ENCODE measurements at places on chromosomes 3 and 15.

- DNase-seq = no peak
These were observed 117.3 kb upstream of the PLXND1 start for GRCh38 chr3:129723558-129724324.

DNA sequence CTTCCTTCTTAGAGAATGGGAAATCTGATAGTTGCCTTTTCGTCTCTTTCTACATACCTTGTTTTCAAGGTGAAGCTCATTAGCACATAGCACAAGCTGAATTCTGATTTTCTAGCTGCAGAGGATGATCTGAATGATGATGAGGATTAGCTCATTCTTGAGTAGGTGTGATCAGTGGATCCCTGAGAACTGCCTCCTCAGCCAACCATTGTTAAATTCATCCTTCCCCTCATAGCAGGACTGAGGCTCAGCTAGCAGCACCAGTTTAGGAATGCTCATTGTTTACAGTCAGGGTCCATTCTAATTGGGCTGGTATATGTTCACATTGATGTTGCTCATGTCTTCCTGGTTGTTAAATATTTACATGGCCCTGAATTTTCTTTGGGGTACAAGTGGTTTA lies 299.9 kb upstream of the MME start:
- DNase-seq = no peak

- DNase-seq = no peak
These were observed 19.5 kb upstream of the DOCK3 start for GRCh38 chr3:50655009-50655830.

GRCh38 chr3:127821394-127821793 lies 921 bp downstream of the MGLL start:
- DNase-seq = no peak

- DNase-seq = no peak
These were observed 144.2 kb upstream of the ARHGEF26 start for GRCh38 chr3:153976891-153977554.

- no peak for DNase-seq
These were observed 64.9 kb downstream of the CDIN1 start for GRCh38 chr15:36644191-36644896.

GRCh38 chr3:168952551-168952950 lies 711.0 kb downstream of the MECOM start:
- DNase-seq = no peak

- DNase-seq = no peak
These were observed 18.1 kb upstream of the CCR9 start for GRCh38 chr3:45868213-45868612.

DNA sequence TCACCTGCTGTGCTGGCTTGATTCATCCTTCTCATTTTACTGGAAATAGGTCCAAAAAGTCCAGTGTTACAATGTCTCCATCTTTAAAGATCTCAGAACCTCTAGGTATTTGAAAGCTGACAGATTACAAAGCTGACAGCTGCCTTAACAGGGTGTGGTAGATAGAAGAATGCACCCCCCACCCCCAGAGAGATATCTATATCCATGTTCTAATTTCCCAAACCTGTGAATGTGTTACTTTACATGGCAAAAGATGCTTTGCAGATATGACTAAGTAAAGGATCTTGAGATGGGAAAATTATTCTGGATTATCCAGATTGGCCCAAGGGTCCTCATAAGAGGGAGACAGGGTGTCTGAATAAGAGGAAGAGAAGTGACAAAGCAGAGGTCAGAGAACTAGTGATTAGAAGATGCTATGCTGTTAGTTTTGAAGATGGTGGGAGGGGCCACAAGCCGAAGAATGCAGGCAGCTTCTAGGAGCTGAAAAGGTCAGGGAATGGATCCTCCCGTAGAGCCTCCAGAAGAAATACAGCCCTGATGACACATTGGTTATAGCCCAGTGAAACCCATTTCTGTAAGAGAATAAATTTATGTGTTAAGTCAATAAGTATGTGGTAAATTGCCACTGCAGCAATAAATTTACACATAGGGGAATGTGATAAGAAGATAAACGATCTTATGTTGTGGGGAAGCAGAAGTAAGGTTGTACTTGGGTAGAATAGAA lies 21.5 kb upstream of the FSTL1 start:
- no peak for DNase-seq

DNA sequence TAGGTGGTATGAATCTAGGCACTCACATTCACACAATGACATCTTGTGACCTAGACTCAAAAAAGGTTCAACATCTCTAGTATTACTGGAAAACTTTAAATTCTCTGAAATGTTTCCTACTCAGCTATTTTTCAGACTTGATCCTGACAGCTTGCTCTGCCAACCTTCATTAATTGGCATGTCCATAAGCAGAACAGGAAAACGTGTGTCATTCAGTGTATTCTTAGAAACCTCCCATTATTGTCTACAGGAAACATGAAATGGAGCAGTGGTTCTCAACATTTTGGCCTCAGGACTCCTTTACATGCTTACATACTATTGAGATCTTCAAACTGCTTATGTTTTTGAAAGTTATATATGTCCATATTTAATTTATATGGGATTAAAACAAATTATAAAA lies 363.2 kb downstream of the NAALADL2 start:
- no peak for DNase-seq

- no peak for DNase-seq
These were observed 74.0 kb upstream of the UBE2E2 start for GRCh38 chr3:23129117-23129516.

DNA sequence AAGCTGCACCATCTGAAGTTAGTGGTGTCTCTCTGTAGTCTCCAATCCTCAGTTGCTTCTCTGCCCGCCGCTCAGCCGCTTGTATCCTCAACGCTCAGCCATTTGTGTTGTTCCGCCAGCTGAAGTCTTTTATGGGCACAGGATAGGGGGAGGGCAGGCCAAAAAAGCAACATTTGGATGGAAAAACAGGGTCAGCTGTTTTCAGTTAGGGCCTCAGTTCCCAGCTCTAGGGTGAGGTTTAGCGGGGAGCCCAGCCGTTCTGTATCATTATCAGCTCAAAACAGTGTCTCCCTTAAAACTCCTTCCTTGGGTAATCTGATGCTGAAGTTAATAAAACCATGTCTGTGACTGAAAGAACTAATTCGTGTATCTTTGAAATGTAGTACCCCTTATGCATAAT lies 329.5 kb upstream of the AZI2 start:
- no peak for DNase-seq
